Temporal lobe (tissue), 4 donors: ENCODE measurements at places on chromosomes 11 and 22. TPM values are rescaled to one million over a fixed set of nuclear protein-coding genes. Genes with fewer than 3 reads are reported as not detected.

MYO7A gene
- 0.49 TPM for total RNA-seq

IGF2 gene
- total RNA-seq, result 14.0 TPM

ZP1 gene
- not detected for total RNA-seq

DCDC1 gene
- 1.2 TPM for total RNA-seq

P2RY6 gene
- total RNA-seq, result under 0.01 TPM

OR10D3 gene
- not detected for total RNA-seq

TENM4 gene
- total RNA-seq, result 80.6 TPM

KCNJ1 gene
- total RNA-seq, result not detected

COX8A gene
- total RNA-seq, result 208 TPM

SHISAL1 gene
- total RNA-seq, result 25.8 TPM

KDM2A gene
- total RNA-seq, result 44.0 TPM

NRXN2 gene
- total RNA-seq, result 157 TPM

MPPED2 gene
- total RNA-seq, result 65.6 TPM

GRIA4 gene
- 56.5 TPM for total RNA-seq

ARHGAP42 gene
- total RNA-seq, result 7.4 TPM

OR2AG2 gene
- total RNA-seq, result 0.25 TPM

TRIM49 gene
- not detected for total RNA-seq

FIBIN gene
- 4.4 TPM for total RNA-seq

TEAD1 gene
- total RNA-seq, result 22.1 TPM

SPDYC gene
- total RNA-seq, result not detected

PYGM gene
- total RNA-seq, result 1.5 TPM

PHF21B gene
- 6.1 TPM for total RNA-seq

LIF gene
- not detected for total RNA-seq

OR4B1 gene
- total RNA-seq, result not detected
